ENCODE measurements at places on chromosomes 5 and 9. TPM values are rescaled to one million over a fixed set of nuclear protein-coding genes. Genes with fewer than 3 reads are reported as not detected.

The FBXL7 gene
- 3.0 TPM for total RNA-seq

The WNK2 gene
- 161 TPM for total RNA-seq

The C1QTNF2 gene
- 1.0 TPM for total RNA-seq

DNA sequence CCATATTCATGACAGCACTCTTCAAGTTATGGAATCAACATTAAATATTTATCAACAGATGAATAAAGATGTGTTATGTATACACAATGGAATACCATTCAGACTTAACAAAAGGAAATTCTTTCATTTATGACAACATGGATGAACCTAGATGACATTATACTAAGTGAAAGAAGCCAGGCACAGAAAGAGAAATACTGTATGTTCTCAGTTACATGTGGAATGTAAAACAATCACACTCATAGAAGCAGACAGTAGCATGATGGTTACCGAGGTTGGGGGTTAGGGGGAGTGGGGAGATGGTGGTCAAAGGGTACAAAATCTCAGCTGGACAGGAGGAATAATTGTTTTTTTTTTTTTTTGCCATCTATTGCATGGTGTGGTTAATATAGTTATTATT, 431.9 kb downstream of the DMAC1 start:
- DNase-seq, result no peak

GRCh38 chr5:61362796-61363368, 30.8 kb downstream of the ZSWIM6 start:
- no peak for DNase-seq

- DNase-seq, result no peak
Measured at GRCh38 chr5:17966640-17967402, 332.6 kb downstream of the TAF11L14 start.

DNA sequence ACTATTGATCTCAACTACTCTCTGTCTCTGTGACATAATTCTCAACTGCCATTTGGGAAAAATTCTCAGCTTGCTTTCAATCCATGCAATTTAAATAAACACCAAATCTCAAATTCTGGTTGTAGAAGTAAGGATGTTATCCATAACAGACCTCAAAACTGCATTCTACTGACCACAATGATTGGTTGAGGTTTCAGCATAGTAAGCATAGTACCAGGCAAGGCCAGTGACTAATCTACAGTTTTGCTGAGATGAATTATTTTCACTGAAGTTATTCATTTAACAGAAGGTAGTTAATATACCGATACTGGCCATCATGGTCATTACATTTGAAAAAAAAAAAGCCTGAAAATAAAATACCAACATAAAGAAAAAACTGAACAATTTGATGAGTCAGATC, 488.0 kb upstream of the CDH18 start:
- DNase-seq, result no peak

- peak; percentile 22 for DNase-seq
Measured at GRCh38 chr5:121503111-121503840, 348.4 kb upstream of the FTMT start.

- DNase-seq, result no peak
Measured at GRCh38 chr5:134411228-134411545, 494 bp downstream of the CDKN2AIPNL start.

DNA sequence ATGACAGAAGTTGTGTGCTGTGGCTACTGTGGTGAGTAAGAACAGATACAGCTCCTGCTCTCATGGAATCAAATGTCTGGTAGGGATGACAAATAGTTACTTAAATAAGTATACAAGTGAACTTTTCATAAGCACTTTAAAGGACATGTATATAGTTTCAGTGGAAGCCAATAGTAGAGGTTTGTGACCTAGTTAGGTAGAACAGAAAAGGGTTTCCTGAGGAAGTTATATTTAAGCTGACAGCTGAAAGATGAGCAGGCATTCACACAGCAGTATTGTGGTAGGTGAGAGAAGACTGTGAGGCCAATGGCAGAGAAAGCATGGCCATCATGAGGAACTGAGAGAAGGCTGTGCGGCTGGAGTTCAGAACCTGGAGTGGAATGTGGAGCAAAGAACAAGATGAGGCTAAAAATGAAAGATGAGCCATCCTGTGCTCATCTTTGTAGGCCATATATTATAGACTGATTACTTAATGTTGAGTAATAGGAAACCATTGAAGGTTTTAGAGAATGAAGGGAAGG, 15.4 kb downstream of the FAM174A start:
- no peak for DNase-seq

DNA sequence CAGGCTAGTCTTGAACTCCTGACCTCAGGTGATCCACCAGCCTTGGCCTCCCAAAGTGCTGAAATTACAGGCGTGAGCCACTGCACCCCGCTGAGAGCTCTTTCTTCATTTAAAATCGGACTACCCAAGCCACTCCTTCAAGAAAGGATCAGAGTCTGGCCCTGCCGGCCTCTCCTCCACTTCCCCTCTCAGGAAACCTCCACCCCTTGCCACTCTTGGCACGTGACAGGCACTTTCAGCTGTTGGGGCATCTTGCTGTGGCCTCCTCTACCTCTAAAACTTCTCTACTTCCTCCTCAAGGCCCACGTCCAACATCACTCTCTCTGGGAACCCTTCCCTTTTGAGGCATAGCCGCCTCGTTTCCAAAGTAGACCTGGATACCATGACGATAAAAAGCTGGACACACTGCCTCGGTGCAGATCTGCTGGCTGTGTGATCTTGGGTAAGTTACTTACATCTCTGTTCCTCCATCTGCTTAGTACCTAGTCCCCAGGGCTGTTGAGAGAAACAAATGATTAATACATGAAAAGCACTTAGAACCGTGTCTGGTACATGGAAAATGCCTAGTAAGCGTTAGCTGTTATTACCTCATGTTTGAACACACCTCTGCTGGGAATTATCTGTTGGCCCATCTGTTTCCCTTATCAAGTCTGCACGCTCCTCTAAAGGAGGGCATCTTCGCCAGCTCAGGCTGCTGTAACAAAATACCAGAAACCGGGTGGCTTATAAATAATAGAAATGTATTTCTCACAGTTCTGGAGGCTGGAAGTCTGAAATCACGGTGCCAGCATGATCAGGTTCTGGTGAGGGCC, 55.3 kb downstream of the SMIM23 start:
- DNase-seq, result no peak

DNA sequence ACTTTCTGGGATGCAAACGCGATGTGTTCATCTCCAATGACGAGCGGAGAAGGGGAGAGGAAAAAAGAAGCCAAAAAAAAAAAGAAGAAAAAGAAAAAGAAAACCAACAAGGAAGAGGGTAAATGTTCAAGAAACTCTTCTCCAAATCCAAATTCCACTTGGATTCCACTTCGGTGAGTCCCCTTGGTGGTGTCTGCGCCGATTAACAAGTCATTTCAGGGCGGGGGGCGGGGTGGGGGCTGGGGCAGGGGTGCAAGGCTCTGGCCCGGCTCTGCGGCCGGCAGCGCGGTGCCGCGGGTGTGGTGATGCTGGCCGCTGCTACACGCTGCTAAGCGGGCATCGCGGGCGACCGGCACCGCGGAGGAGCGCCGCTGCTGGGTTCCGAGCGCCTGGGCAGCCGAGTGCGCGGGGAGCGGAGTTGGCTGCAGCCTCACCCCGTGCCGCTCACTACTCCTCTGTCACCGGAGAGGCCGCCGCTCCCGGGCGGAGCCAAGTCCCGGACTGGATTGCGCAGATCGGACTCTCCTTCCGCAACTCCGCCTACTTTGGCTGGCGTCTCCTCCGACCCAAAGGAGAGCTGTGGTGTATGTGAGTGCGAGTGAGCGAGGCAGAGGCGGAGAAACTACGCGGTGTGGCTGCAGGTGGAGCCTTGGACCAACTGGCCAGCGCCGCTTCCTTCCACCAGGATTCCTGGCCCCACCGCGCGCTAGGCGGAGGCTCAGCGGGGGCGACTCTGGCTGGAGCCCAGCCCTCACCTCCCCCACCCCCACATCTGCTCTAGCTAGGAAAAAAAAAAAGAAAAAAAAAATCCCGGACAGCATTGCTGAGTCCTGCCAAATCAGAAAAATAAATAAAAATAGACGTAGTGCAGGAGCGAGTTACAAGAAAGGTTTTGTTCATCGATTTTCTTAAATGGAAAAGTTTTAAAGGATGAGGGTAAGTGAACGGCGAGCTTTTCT, at the start of gene SEMA6A:
Gene SEMA6A (minus strand): TSS at position 457 of the 959 bp plus-strand sequence. CDS start 69,879 bp downstream, outside the sequence.
- peak; percentile 97 for DNase-seq

DNA sequence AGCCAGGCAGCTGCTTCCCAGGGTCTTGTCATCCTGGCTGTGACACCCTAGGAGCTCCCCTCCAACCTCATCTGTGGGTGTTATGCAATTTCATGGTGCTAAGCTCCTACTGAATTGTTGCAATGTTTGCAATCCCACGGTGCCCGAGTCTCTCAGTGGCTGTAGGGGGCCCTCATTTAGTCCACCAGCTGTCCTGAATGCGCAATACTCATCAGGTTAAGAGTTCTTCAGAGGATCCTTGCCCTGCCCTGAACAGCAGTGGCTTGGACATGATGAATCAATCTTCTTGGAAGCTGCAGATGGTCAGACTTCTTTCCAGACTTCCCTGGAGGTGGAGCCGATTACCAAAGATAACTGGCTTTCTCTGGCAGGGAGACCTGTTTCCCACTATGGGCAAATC, 584.1 kb downstream of the CCDC171 start:
- DNase-seq, result no peak

DNA sequence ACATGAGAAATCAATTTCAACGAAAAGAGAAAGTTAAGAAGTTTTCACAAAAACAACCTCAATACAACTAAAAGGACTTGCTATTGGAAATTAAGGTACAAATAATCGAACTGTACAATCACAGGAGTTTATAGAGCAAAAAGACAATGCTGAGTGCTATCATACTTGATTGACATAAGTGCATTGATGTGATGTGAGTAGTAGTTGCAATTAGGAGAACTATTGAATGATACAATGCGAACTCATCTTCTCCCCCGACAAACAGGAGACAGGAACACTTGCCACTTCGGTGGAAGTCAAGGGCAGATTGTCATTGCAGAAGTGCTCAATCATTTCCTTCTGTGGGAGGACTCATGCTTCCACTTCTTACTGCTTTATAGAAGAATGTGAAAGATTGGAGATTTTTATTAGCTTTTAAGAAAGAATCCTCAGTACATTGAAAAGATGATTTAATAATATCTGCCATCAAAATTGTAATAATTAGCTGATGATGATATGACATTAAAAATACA, 276.6 kb upstream of the MPDZ start:
- DNase-seq, result no peak
